ENCODE measurements at places on chromosomes 7 and 10. TPM values are rescaled to one million over a fixed set of nuclear protein-coding genes. Genes with fewer than 3 reads are reported as not detected.

GRCh38 chr10:61897671-61898434 is 3.6 kb upstream of the ARID5B start:
- DNase-seq, result no peak
- H3K36me3 ChIP-seq, result no peaks in the 10 kb centered on the region
- peak overlapping the region; percentile 66 for H3K27ac ChIP-seq
- peaks cover 34% of the 10 kb centered on the region for H3K4me1 ChIP-seq

DNA sequence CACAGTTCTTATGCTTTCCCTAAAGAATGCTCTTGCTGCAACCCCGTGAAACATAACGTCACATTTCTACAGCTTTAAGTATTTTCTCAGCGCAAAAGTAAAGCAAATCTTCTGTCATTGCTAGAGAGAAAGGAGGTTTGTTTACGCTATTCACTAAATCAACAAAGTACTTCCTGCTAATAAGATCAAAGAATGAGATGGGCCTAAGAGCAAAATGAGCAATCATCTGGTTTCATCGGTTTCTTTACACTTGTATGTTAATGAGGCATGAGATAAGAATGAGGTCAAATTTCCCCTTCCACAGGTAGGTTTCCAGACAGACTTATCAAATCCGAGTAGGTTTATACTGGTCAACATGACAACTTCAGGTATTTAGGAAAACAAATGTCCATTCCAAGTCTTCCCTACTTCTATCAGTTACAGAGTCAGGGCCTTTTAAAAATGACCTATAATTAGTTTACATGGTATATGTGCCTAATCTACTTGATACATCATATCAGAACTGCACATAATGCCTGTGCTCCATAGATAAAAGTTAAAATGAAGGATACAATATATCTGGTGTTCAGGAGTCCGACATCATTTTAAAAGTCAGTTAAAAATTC is 8.4 kb downstream of the USP6NL start:
- DNase-seq, result peak; percentile 18
- no peaks in the 10 kb centered on the region for H3K27me3 ChIP-seq
- no peak overlapping the region for H3K27ac ChIP-seq
- H3K36me3 ChIP-seq, result no peaks in the 10 kb centered on the region
- H3K4me1 ChIP-seq, result peaks cover 33% of the 10 kb centered on the region

Gene KNDC1
- total RNA-seq, result 3.6 TPM

Gene XPNPEP1
- total RNA-seq, result 87.3 TPM

Gene PIP
- total RNA-seq, result not detected

GRCh38 chr7:48107926-48108472 is 18.9 kb downstream of the UPP1 start:
- no peak for DNase-seq
- H3K4me1 ChIP-seq, result no peaks in the 10 kb centered on the region
- no peak overlapping the region for H3K27ac ChIP-seq
- H3K27me3 ChIP-seq, result no peaks in the 10 kb centered on the region
- H3K36me3 ChIP-seq, result peaks cover 7% of the 10 kb centered on the region

Gene VSTM4
- total RNA-seq, result 0.07 TPM

Gene ACTR3C
- total RNA-seq, result 2.0 TPM

DNA sequence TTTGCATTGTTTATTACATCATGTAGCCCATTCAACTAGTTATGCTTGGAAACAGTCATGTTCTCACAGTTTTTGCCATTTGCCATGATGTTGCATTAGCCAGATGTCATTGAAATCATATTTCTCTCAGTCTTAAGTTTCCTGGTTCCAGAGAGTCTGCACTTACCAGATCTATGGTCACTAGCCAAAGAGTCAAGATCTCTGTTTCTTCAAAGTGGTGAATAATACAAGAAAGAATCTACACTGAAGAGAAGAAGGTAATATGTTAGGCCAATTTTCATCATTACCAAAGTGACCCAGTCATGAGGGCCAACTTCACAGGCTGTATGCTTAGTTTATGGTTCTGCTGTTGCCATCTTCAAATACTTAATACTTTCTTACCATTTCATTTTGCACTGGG is 89.0 kb upstream of the PHYHIPL start:
- no peak overlapping the region for H3K27ac ChIP-seq
- H3K4me3 ChIP-seq, result no peak overlapping the region
- no peak for DNase-seq
- H3K36me3 ChIP-seq, result no peaks in the 10 kb centered on the region

GRCh38 chr7:99493823-99494222 is 6.3 kb downstream of the ZNF394 start:
- H3K4me3 ChIP-seq, result no peak overlapping the region
- peaks cover 19% of the 10 kb centered on the region for H3K36me3 ChIP-seq
- H3K4me1 ChIP-seq, result peaks cover 5% of the 10 kb centered on the region
- no peaks in the 10 kb centered on the region for H3K27me3 ChIP-seq
- no peak overlapping the region for H3K27ac ChIP-seq

Gene ATP6V0A4
- total RNA-seq, result not detected

- no peaks in the 10 kb centered on the region for H3K27me3 ChIP-seq
- H3K4me1 ChIP-seq, result no peaks in the 10 kb centered on the region
- H3K27ac ChIP-seq, result no peak overlapping the region
- no peak overlapping the region for H3K4me3 ChIP-seq
Observed at GRCh38 chr10:121796342-121796741, 131.5 kb downstream of the ATE1 start.

- no peak overlapping the region for H3K27ac ChIP-seq
- H3K27me3 ChIP-seq, result no peaks in the 10 kb centered on the region
- DNase-seq, result no peak
Observed at GRCh38 chr10:12539350-12540164, 190.2 kb downstream of the CAMK1D start.

- no peak for DNase-seq
- H3K36me3 ChIP-seq, result no peaks in the 10 kb centered on the region
- H3K4me3 ChIP-seq, result no peak overlapping the region
- H3K4me1 ChIP-seq, result peaks cover 44% of the 10 kb centered on the region
Observed at GRCh38 chr10:118957966-118958365, 71.5 kb upstream of the NANOS1 start.

DNA sequence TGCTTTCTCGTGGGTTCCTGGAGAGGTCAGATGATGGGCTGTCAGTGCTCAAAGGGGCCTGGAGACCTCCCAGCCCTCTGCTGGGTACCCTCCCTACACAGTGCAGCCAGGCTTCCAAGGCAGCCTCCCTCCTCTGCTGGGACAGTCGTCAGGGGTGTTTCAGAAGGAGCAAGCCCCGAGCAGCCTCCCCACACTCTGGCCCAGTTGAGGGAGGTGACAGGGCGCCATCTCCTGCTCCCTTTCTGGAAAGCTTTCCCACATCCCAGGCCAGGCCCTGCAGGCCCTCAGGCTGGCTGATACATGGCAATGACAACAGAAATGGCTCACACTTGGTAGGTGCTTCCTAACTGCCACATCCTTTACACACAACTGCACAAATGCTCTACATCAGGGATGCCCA is 32.1 kb downstream of the KCNMA1 start:
- H3K4me1 ChIP-seq, result peaks cover 29% of the 10 kb centered on the region
- H3K27ac ChIP-seq, result no peak overlapping the region
- no peaks in the 10 kb centered on the region for H3K36me3 ChIP-seq
- H3K27me3 ChIP-seq, result no peaks in the 10 kb centered on the region
- DNase-seq, result no peak

DNA sequence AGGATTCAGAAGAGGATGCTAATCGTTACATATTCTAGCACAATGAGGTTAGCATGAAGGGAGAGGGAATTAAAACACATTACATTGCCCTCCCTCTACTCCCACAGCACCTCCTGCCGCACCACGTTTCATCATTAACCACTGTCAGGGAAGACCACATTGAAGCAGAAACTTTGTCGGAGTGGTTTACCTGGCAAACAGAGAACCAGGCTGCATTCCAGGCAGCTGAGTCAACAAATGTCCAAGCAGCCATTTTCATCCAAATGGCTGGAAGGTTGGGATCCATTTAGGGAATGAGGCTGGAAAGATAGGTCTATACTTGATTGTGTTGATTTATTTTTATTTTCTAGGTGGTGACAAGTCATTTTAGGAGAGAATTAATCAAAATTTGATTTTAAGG is 273.6 kb downstream of the DYNC1I1 start:
- H3K4me1 ChIP-seq, result no peaks in the 10 kb centered on the region
- no peak for DNase-seq
- peaks cover 86% of the 10 kb centered on the region for H3K27me3 ChIP-seq
- H3K36me3 ChIP-seq, result no peaks in the 10 kb centered on the region

GRCh38 chr10:50621968-50622705 is 1.6 kb downstream of the SGMS1 start:
- H3K27ac ChIP-seq, result peak overlapping the region; percentile 96
- DNase-seq, result peak; percentile 75
- peaks cover 27% of the 10 kb centered on the region for H3K4me1 ChIP-seq
- H3K4me3 ChIP-seq, result peak overlapping the region; percentile 64

DNA sequence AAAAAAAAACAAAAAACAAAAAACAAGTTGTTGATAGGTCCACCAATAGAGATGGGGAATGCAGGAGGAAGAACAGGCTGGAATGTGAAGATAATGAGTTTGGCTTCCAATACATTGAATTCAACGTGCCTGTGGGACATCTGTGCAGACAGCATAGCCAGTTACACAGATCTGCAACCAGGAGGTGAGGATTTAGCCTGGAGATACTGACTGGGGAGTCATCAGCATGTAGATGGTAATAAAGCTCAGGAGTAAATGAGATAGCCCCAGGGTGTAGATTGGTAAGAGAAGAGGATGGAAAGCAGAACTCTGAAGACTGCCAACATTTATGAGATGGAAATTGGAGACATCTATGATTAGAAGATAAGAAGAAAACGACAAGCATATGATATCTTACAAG is 4.7 kb upstream of the TRIM8 start:
- H3K36me3 ChIP-seq, result no peaks in the 10 kb centered on the region
- H3K4me3 ChIP-seq, result no peak overlapping the region
- no peaks in the 10 kb centered on the region for H3K27me3 ChIP-seq
- peaks cover 28% of the 10 kb centered on the region for H3K4me1 ChIP-seq

DNA sequence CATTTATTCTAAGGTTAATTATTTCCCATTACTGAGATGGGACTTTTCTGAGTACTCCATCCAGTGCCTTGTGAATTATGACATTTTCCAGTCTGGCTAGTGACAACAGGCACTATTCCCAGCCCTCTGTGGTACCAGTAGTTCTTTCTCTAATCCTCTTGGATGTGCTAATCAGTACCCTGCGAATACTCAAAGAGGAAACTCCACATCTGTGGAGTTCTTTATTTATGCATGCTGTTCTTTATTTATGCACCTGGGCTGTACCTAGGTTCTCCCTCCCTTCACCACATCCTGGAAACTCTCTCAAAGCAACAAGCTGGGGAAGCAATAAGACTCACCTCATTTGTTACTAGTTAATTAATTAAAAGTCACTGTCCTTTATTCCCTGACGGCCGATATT is 83.5 kb downstream of the TSPAN12 start:
- H3K27me3 ChIP-seq, result no peaks in the 10 kb centered on the region
- DNase-seq, result no peak
- H3K36me3 ChIP-seq, result no peaks in the 10 kb centered on the region
- H3K27ac ChIP-seq, result no peak overlapping the region
- H3K4me3 ChIP-seq, result no peak overlapping the region

Gene FFAR4
- total RNA-seq, result not detected

Gene HSPA12A
- total RNA-seq, result 19.8 TPM

Gene VENTX
- total RNA-seq, result not detected

- no peaks in the 10 kb centered on the region for H3K36me3 ChIP-seq
- peaks cover 26% of the 10 kb centered on the region for H3K4me1 ChIP-seq
- H3K4me3 ChIP-seq, result no peak overlapping the region
- peaks cover 7% of the 10 kb centered on the region for H3K27me3 ChIP-seq
- DNase-seq, result no peak
Observed at GRCh38 chr10:79491143-79491835, 21.0 kb upstream of the EIF5AL1 start.

Gene KCNH2
- 9.7 TPM for total RNA-seq

DNA sequence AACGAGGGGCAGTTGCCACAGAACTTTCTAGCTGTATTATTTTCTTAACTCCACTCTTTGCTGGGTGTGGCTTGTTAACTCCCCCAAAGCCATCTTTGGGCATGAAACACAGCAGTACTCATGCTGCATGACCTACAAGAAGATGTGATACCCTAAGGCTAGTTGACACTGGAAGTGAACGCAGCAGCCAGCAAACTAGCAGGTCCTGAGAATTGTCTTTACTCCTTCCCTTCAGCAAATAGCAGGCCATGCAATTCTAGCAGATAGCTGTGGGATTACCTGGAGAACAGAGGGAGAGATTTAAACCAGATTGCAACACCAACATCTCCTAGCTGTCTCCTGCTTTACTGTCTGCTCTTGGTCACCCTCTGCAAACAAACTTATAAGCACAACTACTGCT is 688.0 kb upstream of the ZWINT start:
- H3K4me3 ChIP-seq, result no peak overlapping the region
- H3K27ac ChIP-seq, result no peak overlapping the region
- H3K36me3 ChIP-seq, result no peaks in the 10 kb centered on the region
- no peaks in the 10 kb centered on the region for H3K4me1 ChIP-seq
- H3K27me3 ChIP-seq, result no peaks in the 10 kb centered on the region

DNA sequence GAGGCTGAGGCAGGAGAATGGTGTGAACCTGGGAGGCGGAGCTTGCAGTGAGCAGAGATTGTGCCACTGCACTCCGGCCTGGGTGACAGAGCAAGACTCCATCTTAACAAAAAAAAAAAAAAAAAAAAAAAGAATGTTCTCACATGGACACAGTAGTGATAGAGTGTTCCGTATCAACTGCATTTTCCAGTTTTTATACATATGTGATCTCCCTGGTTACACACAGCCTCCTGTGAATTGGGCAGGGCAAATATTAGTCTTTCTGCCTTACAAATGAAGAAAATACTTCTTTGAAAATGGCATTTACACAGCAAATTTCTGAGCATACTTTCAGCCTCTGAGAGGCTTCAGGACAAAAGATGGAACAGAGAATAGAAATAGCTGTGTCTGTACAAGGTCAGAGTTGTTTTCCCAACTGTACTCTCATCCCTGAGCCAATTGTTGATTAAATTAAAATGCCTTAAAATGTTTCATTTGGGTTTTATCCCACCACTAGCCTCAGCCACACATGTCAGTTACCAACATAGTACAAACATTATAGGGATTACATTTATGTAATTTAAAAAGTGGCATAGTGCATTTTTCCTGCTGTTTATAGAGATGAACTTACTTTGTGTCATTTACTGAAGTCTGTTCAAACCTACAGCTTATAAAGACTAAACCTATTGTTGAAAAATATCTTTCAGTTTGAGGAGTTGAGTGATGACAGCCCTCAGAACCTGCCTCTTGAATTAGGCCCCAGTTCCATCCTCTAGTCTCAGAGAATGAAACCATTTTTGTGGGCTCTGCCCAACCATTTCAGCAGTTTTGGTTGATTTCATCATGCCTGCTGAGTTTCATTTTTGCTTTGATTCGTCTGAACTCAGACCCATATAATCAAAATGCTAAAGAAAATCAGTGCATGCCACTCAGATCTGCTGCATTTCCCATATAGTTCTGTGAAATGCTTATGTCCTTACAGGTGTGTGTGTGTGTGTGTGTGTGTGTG is 609.4 kb upstream of the C7orf33 start:
- H3K27me3 ChIP-seq, result no peaks in the 10 kb centered on the region
- no peak for DNase-seq
- H3K4me1 ChIP-seq, result no peaks in the 10 kb centered on the region
- H3K36me3 ChIP-seq, result no peaks in the 10 kb centered on the region
- no peak overlapping the region for H3K27ac ChIP-seq

DNA sequence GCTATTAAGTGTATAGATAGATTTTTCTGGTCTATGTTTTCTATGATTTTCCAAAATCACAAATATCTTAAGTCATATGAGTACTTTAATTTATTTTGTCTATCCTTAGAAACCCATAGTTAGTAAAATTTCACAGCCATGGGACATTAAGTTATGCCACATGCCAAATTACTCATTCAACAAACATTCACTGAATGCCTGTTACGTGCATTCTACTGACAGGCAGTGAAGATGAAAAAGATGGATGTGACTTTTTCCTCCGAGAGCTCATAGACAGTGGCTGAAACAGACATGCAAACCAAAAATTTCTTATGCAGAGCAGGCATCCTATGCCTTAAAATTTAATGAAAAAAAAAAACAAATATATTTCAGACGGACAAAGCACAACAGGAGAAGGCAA is 84.9 kb downstream of the CHRM2 start:
- H3K4me1 ChIP-seq, result no peaks in the 10 kb centered on the region
- H3K4me3 ChIP-seq, result no peak overlapping the region
- H3K36me3 ChIP-seq, result no peaks in the 10 kb centered on the region
- DNase-seq, result no peak
